Muscle of leg (tissue), 16 donors: ENCODE measurements at places on chromosomes 16 and 17.
A peak's percentile ranks its signal among the peaks of the same experiment; 100 is the strongest.

DNA sequence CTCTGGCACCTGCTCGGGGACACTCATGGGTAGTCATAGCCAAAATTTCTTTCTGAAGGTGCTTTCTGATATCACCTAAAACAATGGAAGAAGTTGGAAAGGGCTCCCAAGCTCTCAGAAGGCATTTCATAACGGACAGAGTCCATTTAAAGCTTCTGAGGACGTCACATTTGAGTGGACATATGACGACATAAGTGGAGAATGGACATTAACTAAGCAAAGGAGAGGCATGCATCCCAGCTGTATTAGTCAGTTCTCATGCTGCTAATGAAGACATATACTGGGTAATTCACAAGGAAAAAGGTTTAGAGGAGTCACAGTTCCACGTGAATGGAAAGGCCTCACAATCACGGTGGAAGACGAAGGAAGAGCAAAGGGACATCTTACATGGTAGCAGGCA, 260.2 kb upstream of the DYNLRB2 start:
- no peak for DNase-seq

DNA sequence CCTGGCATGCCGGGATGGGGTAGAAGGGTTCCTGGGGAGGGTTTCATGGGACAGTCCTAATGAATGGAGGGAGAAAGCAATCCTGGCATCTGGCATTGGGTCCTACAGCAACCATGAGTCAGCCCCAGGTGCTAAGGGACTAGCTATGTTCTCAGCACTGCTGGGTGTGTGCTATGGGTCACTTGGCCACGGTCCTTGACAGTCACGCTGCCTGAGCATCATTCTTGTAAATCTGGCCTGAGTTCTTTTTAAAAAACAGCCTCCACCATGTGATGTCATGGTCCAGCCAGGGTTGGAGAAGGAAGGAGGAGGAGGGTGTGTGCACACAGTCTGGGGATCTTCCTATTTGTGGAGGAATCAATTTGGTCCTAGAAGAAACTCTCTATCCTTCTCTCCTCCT, 6.2 kb upstream of the RAMP2 start:
- DNase-seq = peak; percentile 68

DNA sequence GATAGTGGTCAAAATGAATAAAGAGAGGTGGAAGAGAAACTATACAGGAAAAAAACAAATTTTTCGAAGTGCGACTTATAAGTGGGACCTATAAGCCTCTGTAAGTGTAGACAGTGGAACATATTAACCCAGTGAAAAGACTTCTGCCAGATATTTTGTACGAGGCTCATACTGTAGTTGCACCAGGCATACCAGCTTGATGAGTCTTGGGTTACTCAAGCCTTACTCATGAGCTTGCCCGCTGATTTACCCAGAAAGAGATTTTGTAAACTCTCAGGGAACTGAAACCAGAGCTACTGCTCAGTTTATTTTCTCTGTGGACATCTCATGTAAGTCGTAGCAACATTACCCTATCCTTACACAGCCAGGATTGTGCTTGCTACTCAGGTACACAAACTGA, 708.0 kb upstream of the SOX9 start:
- no peak for DNase-seq

DNA sequence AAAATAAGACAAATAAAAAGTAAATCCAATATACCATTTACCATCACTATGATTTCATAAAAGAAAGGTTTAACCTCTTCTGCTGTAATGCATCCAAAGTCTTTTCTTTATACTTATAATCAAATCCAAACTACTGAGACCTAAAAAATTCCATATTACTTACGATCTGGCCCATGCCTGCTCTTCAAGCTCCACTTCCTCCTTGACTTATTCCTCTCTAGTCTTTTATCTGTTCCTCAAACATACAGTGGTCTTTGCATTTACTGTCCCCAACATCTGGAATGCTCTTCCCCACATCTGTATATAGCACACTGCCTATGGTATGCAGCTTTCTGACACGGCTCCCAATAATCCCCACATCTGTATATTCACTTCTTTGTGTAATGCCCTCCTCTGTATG, 33.8 kb downstream of the PCTP start:
- no peak for DNase-seq

- no peak for DNase-seq
Measured at GRCh38 chr16:68246666-68247065, 1.5 kb downstream of the PLA2G15 start.

- DNase-seq = no peak
Measured at GRCh38 chr17:59451706-59452105, 113.7 kb upstream of the DHX40 start.
